Activated CD4-positive, alpha-beta T cell treated with anti-CD3 and anti-CD28 coated beads for 48 hours (primary cell): ENCODE measurements at places on chromosomes 5 and 9.

DNA sequence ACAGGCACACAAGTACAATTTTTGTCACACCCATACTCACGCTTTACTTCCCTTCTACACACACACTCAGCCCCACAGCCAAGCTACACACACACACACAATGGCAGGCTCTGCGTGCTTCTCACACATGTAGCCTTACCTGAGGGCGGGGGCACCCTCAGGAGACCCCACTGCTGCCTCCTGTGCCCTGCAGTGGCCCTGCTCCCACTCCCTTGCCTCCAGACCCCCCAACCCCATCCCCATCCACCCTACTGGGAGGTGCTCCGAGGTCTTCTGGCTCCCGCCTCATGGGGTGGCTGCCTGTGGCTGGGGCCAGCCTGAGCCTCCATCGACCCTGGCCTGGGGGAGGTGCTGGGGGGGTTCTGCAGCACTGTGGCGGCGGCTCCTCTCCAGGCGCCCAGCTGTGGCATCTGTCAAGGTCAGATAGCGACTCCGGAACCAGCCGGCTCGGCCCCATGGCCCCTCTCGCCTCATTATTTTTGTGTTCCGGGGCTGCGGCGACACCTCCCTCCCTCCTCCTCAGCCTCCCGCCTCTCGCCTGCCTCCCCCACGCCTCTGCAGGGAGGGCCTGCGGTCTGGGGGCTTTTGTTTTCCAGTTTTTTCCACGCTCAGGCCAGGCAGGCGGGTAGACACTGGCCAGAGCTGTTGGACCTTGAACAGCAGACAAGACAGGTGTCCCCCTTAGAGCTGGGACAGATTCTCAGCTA, 21.7 kb downstream of the CXXC5 start:
- peak; percentile 18 for DNase-seq

DNA sequence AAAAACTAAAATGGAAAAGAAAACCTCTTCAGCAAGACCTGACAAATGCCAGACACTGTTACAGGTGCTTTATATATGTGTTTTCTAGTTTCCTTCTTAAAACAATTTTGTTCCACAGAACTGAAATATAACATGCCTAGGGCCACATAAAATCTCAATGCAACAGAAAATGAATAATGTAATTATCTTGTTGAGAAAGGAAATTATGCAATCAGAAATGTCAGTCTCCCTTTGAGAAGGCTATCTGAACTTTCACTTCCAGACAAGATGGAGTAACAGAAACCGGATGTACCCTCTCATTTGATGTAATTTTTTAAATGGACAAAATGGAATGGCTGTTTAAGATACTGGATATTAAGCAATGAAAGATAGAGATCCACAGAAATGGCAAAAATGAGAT, 79.2 kb downstream of the AGTPBP1 start:
- DNase-seq = no peak

DNA sequence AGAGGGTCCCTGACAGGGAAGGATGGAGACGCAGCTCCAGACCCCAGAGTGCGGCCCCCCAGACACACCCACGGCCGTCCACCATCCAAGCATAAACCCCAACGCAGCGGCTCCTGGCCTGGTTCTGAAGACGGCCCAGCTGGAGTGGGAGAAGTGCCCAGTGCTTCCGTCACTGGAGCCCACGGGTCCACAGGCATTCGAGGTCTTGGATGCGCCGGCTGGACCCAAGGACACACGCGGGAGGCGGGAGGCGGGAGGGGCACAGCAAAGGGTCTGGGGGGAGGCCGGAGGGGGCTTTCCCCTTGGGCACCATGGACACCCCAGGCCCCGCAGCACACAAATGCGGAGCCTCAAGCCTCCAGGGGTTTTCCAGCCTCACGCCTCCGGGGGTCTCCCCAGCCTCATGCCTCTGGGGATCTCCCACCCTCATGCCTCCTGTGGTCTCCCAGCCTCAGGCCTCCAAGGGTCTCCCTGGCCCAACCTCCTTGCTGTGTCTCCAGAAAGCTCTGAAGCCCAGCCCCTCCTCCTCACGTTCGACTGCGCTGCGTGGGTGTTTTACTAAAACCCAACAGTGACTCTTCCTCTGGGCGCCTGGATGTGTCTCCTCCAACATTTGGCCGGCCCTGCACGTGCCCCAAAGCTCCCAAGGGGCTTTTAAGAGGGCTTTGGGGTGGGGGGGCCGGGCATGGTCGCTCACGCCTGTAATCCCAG, 15.2 kb downstream of the EXD3 start:
- DNase-seq = no peak

GRCh38 chr5:172459783-172460165, 5.4 kb upstream of the SH3PXD2B start:
- no peak for DNase-seq

- DNase-seq = no peak
Observed at GRCh38 chr9:89089176-89089575, 89.4 kb downstream of the SHC3 start.

DNA sequence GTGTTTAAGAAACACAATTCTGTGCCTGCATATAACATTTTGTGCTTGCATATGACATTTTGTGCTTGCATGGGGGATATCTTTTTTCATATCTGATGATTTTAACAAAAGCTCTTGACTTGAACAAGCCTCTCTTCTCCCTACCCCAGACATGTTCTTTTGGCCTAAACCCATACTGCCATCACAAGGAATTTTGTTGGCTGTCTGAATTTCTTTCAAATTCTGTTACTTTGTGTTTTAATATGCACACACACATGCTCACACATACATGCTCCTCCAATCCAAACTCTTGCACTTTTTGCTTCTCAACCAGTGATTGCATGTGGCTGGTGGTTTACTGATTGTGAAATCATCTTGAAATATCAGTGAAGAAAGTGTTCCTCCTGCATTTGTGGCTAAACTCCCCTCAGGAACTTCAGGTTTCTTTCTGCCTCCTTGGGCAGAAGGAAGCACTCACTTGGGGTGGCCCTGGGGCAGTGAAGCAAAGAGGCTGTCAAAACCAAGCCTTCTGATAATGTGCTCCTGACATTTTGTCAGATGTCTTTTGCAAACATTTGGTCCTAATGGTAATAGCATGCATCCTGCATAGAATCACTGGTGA, 377.2 kb upstream of the KLF4 start:
- DNase-seq = no peak

DNA sequence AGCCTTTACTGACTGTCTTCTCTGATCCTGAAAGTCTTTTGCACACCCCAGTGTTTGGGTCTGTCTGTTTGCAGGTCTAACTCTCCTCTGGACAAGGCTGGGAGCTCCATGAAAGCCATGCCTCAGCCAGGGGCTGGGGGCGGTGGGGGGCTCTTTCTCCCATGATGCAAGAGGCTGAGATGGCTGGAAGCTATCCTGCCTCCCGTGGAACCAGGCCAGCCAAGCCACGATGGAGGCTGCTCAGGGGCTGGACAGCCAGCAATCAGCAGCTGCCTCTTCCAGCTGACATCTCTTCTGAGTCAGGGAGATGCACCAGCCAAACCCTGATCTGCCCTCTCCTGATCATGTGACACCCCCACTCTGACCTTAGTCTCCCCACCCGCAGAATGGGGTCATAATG, 154.0 kb downstream of the BARX1 start:
- no peak for DNase-seq

DNA sequence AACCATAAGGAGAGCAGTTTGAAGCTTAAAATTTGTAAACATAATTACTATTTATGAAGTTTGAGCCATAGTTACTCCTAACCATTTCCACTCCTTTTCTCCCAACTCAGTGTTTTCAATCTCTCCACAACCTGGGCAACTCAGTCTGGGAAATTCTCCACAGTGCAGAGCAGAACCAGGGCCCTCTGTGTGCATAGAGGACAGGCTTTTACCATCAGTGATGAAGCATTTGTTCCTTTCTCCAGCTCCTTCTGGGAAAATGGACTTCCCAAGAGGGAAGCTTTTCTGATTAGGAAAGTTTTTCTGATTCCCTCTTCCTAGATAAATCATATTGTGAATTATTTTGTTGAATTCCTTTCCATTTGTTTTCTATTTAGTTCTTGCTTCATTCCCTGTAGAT, 132.3 kb upstream of the MPDZ start:
- DNase-seq = no peak

DNA sequence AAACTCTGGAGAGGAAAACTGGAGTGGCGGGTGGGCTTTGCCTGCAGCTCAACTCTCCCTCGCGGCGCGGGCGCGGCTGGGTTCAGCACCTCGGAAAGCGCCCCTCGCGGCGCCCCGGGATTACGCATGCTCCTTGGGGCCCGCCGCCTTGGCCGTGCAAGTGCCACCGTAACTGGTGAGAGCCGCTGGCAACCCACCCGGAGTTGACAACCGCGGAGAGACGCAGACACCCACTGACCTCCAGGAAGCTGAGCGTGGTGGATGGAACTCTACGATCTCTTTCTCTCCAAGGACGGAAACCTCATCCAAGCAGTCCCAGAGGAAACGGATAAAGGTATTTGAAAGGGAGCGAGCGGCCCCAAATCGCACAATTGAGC, 194 bp upstream of the RXFP3 start:
- DNase-seq = peak; percentile 69

GRCh38 chr9:99056886-99057664, 47.8 kb upstream of the TGFBR1 start:
- peak; percentile 36 for DNase-seq

GRCh38 chr5:73152411-73153388, 20.3 kb upstream of the TMEM174 start:
- DNase-seq = no peak

GRCh38 chr9:117304549-117304948, 110.3 kb downstream of the ASTN2 start:
- DNase-seq = no peak
